ENCODE measurements at places on chromosomes 7 and 10.

DNA sequence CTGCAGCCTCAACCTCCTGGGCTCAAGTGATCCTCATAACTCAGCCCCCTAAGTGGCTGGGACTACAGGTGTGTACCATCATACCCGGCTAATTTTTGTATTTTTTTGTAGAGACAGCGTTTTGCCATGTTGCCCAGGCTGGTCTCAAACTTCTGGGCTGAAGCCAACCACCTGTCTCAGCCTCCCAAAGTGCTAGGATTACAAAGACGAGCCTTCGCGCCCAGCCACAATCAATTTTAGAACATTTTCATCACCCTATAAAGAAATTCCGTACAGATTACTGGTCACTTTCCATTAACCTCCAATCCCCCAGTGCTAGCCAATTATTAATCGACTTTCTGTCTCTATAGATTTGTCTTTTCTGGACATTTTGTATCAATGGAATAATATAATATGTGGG is 32.3 kb upstream of the PALS2 start:
- H3K4me1 ChIP-seq: no peaks in the 10 kb centered on the region
- no peak overlapping the region for H3K4me3 ChIP-seq
- H3K27ac ChIP-seq: no peak overlapping the region
- DNase-seq: no peak

DNA sequence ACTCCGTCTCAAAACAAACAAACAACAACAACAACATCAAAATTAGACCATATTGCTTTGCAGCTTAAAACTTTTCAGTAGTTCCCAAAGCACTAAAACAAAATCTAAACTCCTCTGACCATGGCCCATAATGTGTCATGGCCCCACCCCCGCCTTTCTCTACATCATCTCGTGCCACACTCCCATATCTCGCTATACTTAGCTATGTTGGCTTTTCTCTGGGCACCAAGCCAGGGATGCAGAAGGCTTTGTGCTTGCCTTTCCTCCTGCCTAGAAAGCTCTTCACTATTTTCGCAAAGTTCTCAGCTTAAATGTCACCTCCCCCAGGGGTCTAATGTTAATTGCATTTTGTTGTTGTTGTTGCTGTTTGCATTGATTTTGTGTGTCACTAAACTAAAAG is 15.1 kb upstream of the SLC16A12 start:
- H3K4me1 ChIP-seq: no peaks in the 10 kb centered on the region
- no peaks in the 10 kb centered on the region for H3K36me3 ChIP-seq
- DNase-seq: no peak
- no peaks in the 10 kb centered on the region for H3K27me3 ChIP-seq
- no peak overlapping the region for H3K4me3 ChIP-seq

GRCh38 chr10:75398692-75399460 is 2.7 kb downstream of the ZNF503 start:
- no peak overlapping the region for H3K4me3 ChIP-seq
- no peak for DNase-seq
- H3K4me1 ChIP-seq: peaks cover 30% of the 10 kb centered on the region
- no peaks in the 10 kb centered on the region for H3K36me3 ChIP-seq
- H3K27me3 ChIP-seq: peaks cover 31% of the 10 kb centered on the region
- no peak overlapping the region for H3K27ac ChIP-seq

GRCh38 chr7:20846791-20847190 is 60.1 kb upstream of the SP8 start:
- no peaks in the 10 kb centered on the region for H3K36me3 ChIP-seq
- no peak overlapping the region for H3K27ac ChIP-seq
- H3K4me3 ChIP-seq: no peak overlapping the region
- no peaks in the 10 kb centered on the region for H3K4me1 ChIP-seq

- H3K27ac ChIP-seq: no peak overlapping the region
- H3K27me3 ChIP-seq: no peaks in the 10 kb centered on the region
- no peak for DNase-seq
- H3K36me3 ChIP-seq: no peaks in the 10 kb centered on the region
Observed at GRCh38 chr7:132275416-132276233, 300.6 kb downstream of the PLXNA4 start.

DNA sequence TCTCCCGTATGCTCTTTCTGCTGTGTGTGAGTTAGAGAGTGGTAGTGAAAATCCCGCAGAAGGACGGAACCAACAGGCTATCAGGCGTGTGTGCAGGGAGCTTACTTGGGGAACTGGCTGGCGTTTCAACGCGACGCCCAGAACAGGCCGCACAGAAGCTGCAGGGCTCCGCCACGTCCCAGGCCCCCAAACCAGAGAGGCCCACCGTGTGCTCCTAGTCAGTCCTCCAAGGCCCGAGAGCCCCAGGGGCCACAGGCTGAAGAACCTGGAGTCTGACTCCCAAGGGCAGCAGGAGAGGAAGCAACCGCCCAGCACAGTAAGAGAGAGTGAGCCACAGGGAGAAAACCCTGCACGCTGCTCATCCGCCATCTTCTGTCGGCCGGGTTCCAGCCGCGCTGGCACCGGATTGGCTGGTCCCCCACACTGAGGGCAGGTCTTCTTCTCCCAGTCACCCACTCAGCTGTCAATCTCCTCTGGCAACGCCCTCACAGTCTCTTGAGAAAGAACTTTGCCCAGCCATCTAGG is 730.6 kb upstream of the VSTM2A start:
- no peaks in the 10 kb centered on the region for H3K36me3 ChIP-seq
- no peak overlapping the region for H3K4me3 ChIP-seq
- H3K27me3 ChIP-seq: no peaks in the 10 kb centered on the region
- no peak for DNase-seq
- H3K4me1 ChIP-seq: no peaks in the 10 kb centered on the region

Measured in CD4-positive, alpha-beta memory T cell (primary cell).